ENCODE measurements at places on chromosomes 2 and 18.

DNA sequence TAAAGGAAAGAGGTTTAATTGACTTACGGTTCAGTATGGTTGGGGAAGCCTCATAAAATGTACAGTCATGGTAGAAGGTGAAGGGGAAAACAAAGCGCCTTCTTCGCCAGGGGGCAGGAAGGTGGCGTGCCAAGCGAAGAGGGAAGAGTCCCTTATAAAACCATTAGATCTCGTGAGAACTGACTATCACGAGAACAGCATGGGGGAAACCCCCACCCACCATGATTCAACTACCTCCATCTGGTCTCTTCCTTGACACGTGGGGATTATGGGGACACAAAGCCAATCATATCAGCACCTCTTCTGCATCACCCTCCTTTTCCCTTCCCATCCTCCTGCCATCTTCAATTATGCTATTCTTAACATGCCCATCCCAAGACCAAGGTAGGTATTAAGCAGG is 29.9 kb upstream of the TANK start:
- no peak for DNase-seq

DNA sequence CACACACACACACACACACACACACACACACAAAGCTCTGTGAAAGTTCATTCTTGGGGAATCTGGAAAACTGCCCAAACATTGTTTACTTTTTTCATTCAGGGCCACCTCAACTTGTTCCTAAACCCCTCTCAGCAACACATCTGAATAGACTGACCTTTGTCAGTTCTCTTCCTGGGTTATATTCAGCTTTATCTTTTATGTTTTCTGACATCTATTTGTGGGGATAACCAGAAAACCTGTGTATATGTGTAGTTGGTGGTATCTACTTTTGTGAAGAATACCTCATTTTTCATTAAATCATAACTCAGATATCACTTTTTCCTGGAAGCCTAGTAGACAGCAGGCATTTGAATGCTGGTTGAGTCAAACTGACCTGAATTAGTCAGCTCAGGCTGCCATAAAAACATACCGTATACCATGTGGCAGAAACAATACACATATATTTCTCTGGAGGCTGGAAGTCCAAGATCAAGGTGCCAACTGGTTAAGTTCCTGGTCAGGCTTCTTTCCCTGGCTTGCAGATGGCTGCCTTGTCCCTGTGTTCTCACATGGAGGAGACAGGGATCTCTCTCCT is 11.0 kb upstream of the RNF144A start:
- no peak for DNase-seq

DNA sequence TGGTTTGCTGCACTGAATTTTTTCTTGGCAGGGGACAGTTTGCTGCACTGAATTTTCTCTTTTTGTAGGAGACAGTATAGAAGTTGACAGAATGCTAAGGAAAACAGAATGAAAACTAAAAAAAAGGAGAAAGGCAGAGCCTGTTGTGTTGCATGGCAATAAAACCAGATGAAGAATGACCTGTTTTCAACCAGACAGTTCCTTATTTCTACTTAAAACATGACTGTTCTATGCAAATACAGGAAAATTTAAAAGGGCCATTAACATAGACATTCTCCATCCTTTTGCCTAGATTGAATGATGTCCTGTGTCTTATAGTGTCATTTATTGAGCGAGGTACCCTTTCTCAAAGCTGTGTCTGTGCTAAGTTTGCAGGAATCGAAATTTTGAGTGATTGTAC is 33.3 kb downstream of the ABI2 start:
- DNase-seq: no peak

DNA sequence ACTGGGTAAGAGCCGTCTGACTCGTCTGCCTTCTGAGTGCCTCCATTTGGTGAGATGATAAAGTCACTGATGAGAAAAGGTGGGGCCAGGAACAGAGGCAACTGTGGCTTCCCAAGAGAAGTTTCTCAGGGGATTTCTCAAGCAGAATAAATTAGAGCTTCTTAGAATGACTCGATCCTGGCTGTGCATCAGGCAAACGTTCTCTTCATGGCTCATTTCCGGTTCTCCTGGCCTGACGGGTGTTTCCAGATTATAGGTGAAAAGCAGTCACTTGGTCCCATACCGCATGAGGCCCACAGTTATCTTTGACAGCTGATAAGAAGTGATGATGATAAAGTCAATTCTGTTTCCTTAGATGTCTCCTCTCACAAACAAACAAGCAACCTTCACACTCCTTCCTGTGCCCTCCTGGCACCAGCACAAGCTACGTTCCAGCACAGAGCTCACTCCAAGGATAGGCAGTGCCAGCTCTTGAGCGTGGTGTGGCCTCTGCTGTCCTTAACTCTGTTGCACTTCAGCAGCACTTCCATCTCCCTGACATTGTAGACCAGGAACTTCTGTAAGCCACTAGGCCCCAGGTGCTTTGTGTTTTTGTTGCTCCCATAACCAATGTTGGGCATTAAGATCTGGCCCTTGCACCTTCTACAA is 37.8 kb upstream of the KCNF1 start:
- DNase-seq: peak; percentile 18

DNA sequence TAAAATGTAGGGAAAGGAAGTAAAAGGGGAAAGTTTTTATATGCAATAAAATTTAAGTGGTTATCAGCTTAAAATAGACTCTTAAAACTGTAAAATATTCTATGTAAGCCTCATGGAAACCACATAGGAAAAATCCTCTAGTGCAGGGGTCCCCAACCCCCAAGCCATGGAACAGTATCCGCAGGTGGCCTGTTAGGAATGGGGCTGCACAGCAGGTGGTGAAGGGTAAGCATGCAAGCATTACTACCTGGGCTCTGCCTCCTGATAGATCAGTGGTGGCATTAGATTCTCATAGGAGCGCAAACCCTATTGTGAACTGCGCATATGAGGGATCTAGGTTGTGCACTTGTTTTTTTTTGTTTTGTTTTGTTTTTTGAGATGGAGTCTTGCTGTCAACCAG is 1409.3 kb upstream of the CDH2 start:
- DNase-seq: no peak

- peak; percentile 32 for DNase-seq
Measured at GRCh38 chr2:9439536-9439935, 16.1 kb downstream of the CPSF3 start.

DNA sequence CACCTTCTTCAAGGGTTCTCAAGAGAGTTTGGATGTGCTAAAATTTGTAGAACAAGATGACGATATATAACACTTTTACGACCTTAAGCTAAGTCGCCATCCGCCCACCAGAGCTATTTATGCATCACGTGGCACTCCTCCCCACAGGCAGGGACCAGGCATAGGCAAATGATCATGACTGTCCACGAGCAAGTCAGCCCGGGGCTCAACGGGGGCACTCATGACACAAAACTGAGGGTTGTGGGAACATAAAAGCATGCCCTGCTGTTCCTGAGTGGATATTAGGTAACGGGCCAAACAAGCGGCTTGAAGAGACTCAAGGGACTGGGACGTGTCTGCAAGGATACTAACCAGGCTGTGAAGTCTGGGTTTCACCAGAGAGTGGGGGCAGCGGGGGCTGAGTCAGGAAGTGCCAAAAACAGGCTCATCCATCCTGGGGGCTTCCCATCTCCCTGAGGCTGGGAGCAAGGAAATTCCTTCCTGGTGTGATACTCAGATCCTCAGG is 58.1 kb downstream of the FAM178B start:
- peak; percentile 13 for DNase-seq

DNA sequence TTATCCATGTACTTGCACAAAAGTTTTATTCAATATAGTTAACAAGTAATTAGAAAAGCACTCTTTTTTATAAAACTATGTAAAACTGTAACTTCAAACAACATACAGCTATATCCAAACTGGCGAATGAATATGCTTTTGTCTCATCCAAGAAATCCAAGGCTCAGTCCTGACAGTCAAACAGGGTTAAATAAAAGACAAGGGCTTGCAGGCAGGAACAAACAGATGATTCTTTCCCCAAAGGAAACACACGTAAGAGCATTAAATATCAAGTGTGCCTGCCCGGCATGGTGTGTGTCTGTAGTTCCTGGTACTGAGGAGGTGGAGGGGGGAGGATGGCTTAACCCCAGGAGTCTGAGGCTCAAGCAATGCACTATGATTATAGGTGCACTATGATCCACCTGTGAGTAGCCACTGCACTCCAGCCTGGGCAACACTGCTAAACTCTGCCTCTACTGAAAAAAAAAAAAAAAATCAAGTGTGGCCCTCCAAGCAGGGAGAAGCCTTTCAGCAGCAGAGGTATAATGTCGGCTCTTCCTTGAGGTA is 171.3 kb downstream of the DLGAP1 start:
- no peak for DNase-seq

- no peak for DNase-seq
Measured at GRCh38 chr18:68769461-68769860, 28.4 kb upstream of the CCDC102B start.

GRCh38 chr2:199659207-199659606 is 191.8 kb downstream of the FTCDNL1 start:
- DNase-seq: peak; percentile 47

GRCh38 chr2:17821080-17821479 is 4.8 kb downstream of the MSGN1 start:
- DNase-seq: no peak

GRCh38 chr2:120053891-120054290 is 41.0 kb downstream of the EPB41L5 start:
- peak; percentile 37 for DNase-seq

DNA sequence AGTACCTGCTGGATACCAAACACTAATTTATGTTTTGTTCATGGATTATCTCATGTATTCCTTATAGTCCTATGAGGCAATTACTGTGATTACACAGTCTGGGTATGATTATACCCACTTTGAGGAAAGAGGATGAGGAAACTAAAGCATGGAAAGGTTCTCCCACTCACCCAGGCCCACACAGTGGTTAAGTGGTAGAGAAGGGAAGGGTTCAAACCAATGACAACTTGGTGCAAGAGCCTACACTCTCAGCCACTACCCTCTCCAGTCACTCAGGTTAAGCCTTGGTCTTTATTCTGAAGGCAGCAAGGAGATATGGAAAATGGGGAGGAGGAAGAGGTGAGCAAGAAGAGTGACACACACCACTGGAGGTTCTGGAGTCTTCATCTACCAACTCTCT is 64.5 kb upstream of the PPP1CB start:
- DNase-seq: no peak

Measured in fibroblast of skin of back (primary cell).